ENCODE measurements at places on chromosomes 6 and 20.
A peak's percentile ranks its signal among the peaks of the same experiment; 100 is the strongest.

DNA sequence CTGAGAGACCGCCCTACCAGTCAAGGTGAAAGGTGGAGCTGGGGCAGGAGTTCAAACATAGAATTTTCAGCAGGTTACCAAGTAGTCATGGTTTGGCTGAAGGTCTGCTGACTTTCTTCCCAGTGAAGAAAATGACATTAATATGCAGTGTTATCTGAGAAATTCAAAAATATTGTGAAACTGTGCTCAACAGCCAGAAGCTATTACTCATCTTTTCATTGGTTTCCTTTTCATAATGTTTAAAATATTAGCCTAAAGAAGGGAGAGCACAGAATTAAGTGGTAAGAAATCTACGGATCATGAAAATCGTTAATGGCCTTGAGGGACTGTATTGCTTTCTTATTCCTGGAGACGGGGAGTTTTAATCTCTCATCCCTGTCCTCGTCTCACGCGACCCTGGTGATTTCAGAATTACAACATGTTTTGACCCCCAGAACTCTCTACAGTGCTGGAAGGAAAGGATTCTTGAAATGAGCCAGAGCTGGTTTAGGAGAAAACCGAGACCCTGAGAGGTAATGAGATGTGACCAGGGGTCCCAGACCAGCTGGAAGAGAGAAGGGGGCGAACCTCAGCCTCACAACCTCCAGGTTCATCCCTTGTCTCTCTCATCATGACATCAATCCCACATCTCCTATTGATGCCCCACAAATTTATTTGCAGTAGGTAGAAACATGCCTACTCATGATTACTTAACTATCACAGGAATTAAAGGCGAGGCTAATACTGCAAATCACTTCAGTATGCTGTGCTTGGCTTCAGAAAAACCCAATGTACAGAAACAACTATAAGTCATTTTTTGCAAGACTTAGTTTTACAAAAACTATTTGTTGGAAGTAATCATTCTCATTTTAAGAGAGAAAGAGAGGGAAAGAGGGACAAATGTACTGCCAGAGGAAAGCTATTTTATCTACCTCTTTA, 209.5 kb downstream of the FNDC1 start:
- no peak for DNase-seq

DNA sequence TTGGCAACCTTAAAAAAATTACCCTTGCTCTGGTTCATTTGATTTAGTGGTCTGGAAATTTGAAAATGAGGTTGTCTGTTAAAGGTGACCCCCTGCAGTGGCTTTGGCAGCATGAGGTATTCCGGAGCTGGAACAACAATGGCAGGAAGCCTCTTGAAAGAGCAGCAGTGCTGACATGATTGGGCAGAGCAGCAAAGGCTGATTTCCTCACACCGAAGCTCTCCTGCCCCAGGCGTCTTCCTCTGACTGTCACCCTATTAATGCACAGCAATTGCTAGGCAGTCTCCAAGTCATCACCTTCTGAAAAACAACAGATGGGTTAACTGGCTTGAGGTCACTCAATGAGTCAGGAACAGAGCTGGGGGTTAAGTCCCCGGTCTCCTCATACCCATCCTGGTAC, 241.8 kb upstream of the MMS22L start:
- DNase-seq, result no peak

DNA sequence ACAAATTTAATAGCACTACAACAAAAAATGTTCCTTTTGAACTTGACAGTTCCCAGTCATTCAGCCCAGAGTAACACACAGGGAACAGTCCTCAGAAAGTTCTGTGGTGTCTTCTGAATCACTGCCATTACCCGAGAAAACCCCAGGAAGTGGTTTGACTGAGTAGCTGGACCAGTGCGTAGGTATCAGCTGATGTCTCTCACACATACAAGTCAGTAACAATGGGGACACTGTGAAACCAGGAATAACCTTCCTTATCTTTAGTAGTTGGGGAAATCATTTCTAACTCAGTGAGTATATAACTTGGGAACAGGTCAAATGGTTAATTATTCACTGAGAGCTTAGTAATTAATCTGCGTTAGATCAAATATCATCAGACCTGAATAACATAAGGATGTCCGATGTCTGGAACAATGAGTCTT, 73.1 kb downstream of the HIVEP2 start:
- DNase-seq, result peak; percentile 85

DNA sequence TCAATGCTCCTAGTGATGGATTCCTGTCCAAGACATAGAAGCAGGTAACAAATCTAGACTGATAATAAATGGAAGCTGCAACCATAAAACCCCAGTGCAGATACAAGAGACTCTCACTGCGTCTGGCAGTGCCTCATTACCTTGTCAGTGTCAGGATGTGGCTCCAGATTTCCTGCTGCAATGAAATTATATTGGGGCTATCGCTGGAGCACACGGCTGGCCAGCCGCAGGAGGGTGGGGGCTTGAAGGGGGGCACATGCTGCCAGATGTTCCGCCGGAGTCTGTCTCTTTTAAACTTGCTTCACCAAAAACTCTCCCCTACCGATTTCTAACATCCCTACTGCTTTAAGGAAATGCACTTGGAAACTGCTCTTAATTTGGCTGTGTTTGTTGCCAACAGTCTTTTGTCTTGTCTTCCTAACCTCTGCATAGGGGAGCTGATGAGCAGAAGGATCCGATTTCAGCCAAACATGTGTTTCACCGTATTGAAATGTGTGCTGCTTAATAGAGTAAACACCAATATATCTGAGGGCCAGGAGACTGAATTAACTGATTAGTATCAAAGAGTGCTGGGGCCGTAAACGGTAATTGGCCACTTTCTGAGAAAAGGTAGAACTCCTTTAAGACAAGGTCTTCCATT, 102.2 kb upstream of the EXOC2 start:
- DNase-seq, result no peak

DNA sequence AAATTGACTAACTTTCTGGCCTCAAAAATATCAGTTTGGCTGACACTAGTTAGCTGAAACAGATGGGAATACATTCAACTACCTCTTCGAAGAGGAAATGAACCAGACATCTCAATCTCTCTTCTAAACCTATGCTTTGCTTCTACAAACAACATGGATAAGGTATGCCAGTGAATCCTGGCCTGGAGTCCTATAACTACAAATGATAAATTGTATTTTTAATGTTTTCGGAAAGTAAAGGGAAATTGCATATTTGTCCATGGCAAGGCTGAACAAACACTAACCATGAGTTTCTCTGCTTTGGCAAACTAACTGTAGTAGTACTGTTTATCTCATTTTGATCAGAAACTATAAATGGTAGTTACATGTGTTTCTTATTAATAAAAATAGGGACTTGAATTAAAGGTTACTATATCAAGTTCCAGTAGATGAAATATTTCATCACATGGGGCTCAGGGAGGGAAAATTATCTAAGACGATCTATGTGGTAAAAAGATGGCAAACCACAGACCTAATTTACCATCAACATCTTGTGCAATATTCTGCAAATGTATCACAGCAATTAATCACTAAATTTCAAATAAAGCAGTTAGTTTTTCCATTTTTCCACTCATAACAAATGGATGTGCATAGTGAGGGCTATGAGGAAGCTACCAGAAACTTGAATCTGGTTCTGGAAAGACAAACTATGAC, 76.8 kb downstream of the COL12A1 start:
- no peak for DNase-seq

- no peak for DNase-seq
These were observed 65.6 kb downstream of the TULP4 start for GRCh38 chr6:158377860-158378259.

GRCh38 chr6:140915551-140915950, 1217.2 kb upstream of the GJE1 start:
- no peak for DNase-seq

DNA sequence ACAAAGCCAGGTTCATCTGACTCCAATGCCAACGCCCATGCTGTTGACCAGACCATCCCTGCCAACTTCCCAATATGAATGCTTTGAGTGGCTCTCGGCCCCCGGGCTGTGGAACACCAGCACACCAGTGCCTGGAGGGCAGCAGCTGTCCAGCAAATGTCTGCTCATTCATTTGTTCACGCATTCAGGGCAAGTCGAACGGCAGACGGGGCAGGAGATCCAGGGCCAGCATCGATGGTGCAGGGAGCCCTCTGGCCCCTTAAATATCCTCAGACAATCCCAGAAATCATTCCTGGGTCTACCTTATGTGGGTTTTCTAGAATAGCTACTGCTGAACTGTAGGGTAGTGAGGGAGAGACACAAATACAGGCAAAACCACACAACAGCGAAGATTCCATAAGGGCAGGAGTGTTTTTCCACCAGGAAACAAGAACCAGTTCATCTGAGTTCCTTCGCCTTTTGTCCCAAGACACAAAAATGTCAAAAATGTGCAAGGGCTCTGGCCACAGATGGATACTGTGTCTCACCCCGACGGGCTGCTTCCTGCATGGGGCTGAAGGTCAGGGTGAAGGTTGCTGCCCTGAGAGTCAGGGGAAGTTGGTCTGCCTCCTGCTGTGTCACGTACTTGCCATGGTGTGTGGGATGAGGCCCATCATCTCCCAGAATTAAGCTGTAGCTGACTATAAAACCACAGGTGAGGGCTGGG, 15.5 kb downstream of the RIPOR3 start:
- no peak for DNase-seq

DNA sequence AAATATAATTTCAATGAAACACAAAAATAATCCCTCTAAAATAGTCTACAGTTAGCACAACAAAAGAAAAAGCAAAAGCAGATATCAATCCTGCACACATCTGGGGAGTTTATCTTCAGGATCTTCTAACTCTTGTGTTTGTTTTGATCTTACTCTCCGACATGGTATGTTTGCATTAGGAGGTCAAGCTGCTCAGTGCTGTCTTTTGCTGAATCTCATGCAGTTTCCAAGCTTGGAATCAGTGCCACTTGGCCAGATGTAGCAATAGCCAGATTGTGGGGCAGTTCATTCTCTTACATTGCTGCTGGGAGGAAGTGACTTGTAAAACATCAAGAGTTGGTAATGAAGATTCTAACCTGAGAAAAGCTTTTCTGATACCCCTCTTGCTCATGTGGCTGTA, 29.5 kb downstream of the RIOK1 start:
- no peak for DNase-seq

DNA sequence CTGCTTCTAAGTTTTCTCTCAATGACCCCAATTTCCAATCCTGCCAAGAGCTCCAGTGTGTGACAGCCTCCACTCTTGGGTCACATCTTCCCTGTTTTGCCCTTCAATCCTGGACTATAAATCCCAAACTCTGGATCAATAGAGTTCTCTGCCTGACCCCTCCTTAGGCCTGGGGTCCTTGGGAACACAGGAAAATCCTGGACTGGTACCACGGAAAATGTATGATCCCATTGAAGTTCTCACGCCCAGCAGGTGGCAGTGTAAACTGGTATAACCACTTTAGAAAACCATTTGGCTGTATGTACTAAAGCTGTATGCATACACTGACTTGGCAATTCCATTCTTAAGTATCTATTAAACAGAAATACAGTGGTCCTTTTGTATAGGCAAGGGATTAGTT, 98.0 kb downstream of the SNAP25 start:
- no peak for DNase-seq

DNA sequence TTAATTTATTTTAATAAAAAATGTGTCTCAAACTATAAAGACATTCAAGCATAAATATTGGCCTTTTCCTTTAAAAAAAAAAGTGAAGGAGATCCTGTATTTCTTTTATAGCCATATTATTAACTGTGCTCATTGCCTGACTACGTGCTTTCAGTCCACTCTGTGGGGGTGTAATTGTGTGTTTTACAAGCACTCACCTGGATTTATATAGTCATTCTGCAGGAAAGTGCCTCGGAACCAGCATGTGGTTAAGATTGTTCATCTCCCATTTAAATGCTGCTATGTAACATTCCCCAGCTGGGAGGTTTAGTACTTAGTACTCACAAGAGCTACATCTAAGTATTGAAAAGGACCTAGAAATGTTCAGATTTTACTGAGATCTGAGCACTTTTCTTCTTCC, 47.9 kb upstream of the SLC22A16 start:
- no peak for DNase-seq

DNA sequence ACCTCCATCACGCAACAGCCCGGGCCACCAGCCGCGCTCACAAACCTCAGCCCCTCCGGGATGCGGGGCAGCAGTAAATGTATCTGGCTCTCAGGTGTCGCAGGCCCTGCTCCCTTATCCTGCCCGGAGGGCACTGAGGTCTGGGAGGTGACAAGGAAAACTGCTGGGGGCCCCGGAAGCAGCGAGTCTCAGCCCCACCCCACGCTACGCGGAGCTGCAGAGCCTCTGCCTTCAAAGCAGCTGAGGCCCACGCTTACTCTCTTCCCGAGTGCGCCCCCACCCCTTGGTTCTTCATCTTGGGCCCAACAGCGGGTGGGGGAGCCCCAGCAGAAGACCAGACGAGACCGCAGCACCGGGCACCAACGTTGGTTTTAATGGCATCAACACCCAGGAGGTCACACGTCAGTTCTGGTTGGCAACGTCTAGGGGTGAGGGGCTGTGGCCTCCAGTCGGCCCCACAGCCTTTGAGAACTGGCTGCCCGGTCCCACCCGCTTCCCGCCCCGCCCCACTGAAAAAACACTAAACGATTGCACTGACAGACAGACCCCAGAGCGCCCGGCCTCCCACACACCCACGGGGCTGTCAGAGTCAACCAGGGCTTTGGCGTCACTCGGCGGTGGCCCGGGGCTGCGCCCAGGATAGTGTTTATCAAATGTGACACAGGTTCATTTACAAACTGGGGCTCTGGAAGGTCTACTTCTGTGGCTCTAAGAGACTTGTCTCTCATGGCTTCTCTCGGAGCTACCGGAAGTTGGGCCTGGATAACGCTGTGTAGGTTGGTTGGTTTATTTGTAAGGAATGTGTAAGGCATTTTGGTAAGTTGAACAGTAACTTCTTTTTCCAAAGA, 43.7 kb downstream of the DSTN start:
- DNase-seq, result no peak

GRCh38 chr6:149063468-149063867, 254.0 kb upstream of the TAB2 start:
- no peak for DNase-seq

DNA sequence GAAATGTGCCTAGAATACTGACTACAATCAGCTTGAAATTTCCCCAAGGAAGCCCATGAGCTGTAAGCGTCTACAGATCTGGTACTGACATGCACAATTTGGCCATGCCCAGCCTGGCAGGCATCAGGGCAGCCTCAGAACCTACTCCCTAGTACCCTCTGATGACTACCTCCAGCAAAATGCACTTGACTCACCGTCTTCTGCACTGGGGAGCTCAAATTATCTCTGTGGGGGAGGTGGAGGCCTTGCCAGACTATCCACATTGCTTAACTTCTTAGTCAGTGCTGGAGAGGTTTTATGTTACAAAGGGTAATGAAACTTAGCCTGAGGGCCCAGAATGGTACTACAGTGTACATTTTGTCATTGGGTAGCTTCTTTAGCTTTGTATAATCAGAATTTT, 126.0 kb upstream of the ADGRF1 start:
- DNase-seq, result peak; percentile 88

- no peak for DNase-seq
These were observed 185.4 kb upstream of the ASCC3 start for GRCh38 chr6:101066481-101066880.

GRCh38 chr6:144744720-144745119, 459.6 kb downstream of the UTRN start:
- DNase-seq, result no peak

DNA sequence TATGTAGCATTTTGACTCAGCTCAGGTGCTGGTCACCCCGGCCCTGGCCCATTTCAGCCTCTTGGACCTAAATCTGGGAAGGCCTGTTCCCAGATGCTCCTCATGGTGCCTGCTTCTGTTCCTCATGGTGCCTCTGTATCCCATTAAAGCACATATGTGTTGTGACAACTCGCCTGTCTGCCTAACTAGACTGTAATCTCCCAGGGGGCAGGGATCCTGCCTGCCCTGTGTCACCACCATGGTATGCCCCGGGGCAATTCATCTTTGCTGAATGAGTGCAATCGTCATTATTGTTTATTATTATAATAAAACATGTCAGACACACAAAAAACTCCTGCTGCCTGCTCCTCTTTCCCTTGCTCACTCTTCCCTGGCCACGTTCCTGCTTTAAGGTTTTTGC, 62.0 kb downstream of the ZFP64 start:
- DNase-seq, result no peak

All from inflammatory macrophage treated with lipopolysaccharide for 1 hour (primary cell).